ENCODE measurements at places on chromosomes 5 and 9.

- DNase-seq: peak; percentile 68
Observed at GRCh38 chr5:150129813-150130492, 25.7 kb downstream of the PDGFRB start.

GRCh38 chr5:73745836-73746235 lies 119.8 kb downstream of the ARHGEF28 start:
- no peak for DNase-seq

GRCh38 chr9:12735665-12736064 lies 39.2 kb upstream of the LURAP1L start:
- DNase-seq: no peak

DNA sequence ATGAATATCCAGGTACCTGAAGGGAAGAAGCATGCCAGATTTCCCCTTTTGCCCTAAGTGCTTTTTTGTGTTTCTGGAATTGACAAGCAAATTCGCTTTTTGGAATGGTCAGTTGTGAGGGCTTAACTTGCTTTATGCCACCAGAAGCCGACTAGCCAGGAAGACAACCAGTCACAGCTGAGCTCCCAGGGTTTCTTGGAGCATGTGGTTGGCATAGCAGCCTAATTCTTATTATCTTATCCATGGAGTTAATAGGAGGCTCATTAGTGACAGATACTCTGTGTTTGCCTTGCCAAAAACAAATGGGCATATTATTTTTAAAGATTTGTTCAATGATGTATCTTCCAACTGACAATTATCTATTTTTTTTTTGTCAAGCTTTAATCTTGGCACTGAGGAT lies 500.7 kb downstream of the PTPRD start:
- no peak for DNase-seq

DNA sequence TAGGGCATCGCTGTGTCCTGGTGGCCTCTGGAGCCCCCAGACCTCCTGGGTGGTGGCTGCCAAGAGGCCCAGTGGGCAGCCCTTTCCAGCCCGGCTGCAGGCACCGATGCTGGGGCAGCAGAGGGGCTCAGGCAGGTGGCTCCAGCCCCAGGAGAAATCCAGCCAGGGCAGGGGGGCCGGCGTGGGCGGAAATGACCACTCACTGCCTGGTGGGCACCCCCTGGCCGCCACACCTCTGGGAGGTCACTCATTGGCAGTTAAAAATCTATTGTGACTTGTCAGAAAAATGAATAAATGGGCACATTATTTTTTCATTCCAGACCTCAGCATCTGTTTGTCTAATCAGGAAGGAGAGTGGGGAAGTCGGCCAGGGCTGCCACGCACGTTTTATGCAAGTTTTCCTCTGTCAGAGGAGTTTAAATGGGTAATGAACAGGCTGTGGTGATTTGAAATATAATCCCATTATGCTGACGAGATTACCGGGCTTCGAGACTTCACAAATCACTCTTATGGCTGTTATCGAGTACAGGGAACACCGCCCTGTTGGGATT lies 171.9 kb downstream of the GAPVD1 start:
- DNase-seq: no peak

- no peak for DNase-seq
Observed at GRCh38 chr5:101364469-101364868, 461.4 kb upstream of the ST8SIA4 start.

DNA sequence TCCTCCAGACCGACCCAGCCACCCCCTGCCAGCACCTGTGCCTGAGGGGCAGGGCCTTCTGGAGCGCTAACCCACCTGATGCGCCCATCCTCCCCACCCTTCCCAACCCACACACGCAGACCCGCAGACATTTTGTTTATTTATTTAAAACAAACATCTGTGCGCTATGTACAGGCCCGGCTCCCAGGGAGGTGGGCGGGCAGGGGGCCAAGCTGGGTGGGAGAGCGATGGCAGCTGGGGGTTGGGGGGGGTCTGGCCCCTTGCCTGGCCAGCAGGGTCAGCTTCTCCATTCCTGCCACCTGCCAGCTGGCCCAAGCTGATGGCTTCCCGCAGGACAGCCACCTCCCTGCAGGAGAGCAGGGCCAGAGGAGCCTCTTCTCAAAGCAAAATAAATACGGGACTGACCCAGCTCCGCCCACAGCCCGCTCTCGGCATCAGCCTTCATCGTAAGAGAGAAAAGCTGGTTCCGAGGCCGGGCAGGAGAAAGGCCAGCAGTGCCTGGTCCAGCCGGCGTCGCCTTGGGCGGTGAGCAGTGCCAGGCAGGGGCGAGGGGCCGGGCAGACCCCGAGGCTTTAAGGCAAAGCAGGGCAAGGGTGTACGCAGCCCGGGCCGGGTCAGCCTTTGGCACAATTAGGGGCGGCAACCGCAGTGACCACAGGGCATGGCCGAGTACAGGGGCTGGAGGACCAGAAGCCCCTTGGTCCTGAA lies 10.9 kb upstream of the CLIC3 start:
- no peak for DNase-seq

- no peak for DNase-seq
Observed at GRCh38 chr5:159402311-159402710, 72.0 kb upstream of the IL12B start.

GRCh38 chr5:107470295-107470582 lies 200.5 kb downstream of the EFNA5 start:
- DNase-seq: no peak

GRCh38 chr5:136701191-136701590 lies 335.8 kb upstream of the TRPC7 start:
- no peak for DNase-seq

- no peak for DNase-seq
Observed at GRCh38 chr9:100419166-100419565, 7.8 kb upstream of the MSANTD3 start.

- DNase-seq: no peak
Observed at GRCh38 chr5:170232786-170233185, at the start of gene C5orf58. Gene C5orf58 (plus strand): TSS chr5:170232985. CDS start chr5:170234977, 1,992 bp downstream.

DNA sequence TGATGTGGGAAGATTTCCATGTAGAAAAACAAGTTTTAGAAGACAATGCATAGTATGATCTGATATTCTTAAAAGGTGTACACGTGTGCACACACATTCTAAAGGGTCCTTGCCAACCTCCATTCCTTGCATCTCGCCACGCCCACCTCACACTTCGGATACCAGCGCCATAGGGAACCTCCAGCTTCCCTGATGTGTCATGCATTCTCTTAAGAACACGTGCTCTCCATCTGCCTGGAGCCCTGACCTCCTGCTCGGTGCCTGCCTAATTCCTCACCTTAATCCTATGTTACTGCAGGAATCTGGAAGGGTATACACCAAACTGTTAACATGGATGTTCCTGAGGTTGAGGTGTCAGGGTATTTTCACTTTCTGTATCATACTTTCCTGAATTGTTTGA lies 63.1 kb downstream of the PTCD2 start:
- no peak for DNase-seq

DNA sequence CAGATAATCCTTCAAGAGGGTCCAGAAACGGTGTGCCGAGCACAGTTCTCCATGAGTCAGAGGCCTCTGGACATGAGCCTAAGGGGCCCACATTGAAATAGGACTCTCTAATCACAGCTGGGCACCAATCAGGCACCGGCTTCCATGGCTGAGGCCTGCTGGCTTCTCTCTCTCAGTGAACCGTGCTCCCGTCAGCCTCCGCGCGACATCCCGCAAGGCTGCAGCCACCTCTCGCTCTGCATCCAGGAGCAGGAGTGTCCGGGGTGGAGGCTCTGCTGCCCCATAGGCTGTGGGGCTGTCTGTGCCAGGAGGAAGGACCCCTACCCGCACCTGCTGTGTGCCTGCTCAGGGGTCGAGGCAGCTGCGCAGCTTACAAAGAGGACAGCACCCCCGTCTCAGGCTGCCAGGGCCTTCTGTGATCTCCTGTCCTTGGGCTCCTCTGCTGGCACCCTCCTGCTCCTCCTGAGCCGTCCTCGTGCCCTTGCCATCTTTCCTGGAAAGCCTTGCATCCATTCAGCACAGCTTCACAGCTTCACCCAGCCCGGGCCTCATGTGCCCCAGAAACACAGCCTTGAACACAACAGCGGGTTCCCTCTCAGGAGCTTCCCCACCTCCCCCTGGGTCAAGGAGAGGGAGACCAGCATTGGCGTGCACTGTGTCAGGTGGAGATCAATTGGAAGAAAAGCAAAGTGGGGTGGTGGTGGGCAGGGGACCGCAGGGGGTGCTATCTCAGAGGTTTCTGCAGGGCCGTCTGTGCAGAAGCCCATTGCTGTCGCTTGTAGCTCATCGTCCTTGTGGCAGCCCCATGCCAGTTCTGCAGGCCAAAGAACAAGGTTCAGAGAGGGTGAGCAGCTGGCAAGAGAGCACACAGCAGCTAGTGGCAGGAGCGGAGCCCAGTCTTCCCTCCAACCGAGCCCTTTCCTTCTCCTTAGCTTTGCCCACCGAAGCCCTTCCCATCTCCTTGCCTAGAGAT lies 22.8 kb upstream of the FCN1 start:
- no peak for DNase-seq

DNA sequence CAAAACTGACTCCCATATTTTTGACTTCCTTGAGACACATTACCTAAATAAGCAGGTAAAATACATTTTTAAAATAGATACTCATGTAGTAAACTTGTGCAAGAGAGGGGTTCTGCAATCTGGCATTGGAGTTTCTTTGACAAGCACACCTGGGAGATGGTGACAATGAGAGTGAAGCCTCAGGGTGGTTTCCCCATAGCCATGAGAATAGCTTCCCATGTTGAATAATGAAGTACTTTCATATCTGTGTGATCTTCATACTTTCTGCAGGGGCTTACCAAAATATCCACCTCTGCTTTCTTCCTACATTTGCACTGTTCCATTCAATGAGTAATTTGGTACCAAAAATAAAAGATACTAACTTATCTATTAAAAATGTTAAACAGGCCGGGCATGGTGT lies 44.7 kb upstream of the VCAN start:
- DNase-seq: no peak

DNA sequence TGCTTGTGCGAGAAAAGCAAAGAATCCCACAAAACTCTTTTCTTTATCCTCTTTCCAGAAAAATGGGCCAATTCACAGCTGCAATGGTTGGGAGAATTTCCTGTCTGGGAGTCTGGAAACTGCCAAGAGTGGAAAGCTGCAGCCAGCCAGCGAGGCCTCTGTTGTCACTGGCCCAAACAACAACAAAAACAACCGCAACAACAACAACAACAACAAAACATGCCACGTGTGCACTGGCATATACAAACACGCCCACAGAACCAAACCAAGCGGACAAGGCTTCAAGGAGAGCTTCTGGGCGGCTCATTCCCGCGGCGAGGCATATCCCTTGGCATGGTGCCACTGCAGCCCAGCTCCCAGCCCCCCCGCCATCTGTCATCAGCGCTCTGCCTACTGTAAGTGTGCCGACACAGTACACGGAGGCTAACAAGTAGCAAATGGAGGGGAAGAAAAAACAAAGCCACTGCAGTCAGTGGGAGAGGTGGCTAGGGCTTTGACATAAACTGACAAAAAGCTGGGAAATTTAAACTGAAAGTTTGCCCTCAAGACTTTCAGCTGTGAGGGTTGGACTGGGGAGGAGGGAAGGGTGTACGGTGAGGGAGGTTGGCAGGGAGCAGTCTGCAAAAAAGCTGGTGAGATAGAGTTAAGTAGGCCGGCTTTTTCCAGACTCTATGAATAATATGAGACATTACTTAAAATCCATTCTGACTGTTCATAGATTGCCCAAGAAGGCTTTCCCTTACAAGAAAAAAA lies 165.0 kb upstream of the ZNF462 start:
- DNase-seq: peak; percentile 46

DNA sequence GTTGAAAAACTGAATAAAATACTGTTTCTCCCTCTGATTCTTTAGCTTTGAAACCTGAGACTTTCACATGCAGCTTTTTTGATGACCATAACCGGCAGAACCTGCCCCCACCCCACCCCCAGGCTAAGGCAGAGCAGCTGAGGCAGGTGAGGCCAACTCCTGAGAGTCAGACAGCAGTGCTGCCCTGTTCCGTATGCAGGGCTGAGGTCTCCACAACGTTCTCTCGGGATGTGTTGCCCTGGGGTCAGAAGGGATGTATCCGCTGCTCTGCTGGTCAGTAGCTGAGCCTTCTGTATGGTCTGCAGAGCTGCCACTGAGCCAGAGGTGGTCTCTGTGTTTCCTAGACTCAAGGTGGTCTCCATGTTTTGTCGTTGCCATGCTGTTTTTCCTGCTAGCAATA lies 190.5 kb downstream of the AOPEP start:
- DNase-seq: no peak

GRCh38 chr5:78964889-78965288 lies 20.2 kb downstream of the ARSB start:
- DNase-seq: no peak

- no peak for DNase-seq
Observed at GRCh38 chr5:7855611-7856010, 4.7 kb upstream of the CFAP90 start.

DNA sequence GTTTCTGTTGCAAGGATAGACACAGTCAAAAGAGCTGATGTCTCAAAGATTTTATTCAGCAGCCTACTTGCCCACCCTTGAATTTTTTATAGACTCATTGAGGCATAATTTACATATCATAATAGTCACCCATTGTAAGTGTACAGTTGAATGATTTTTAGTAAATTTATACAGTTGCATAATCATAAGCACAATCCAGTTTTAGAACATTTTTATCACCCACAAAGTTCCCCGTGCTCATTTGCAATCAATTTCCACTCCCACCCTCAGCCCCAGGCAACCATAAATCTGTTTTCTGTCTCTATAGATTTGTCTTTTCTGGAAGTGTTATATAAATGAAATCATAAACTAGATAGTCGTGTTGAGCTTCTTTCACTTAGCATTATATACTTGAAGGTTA lies 517.7 kb downstream of the TLE1 start:
- DNase-seq: no peak

- DNase-seq: no peak
Observed at GRCh38 chr9:83032065-83032625, 30.8 kb downstream of the RASEF start.

- no peak for DNase-seq
Observed at GRCh38 chr5:54148067-54148845, 162.1 kb downstream of the ARL15 start.

DNA sequence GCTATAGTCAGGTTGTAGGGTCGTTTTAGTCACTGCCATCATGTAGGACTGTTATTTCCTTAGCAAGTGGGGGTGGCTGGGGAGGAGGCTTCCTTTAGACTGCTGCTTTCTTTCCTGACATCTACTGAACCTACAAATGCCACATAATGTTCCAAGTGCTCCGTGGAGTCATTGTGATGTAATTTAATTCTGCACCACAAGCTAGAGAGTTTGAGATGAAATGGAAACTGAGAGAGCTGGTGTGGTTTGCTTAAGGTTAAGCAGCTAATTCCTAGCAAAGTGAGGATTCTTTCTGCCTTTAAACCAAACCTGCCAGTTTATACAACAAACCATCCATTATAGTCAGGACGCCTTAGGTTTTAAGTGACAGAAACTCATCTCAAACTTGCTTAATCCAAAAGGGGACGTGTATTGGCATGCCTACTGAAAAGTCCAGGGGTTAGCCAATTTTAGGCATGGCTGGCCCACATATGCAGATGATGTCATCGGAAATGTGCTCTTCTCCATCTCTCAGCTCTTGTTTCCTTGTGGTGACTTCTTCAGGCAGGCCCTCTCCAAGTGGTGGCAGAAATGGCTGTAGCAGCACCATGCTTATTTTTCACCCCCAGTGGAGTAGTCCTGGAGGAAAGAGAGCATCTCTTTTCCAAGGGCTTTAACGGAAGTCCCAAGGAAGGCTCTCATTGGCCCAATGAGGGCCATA lies 30.5 kb downstream of the ZNF618 start:
- DNase-seq: no peak

- DNase-seq: no peak
Observed at GRCh38 chr5:16855485-16855884, 80.6 kb downstream of the MYO10 start.
